ENCODE measurements at places on chromosomes 13 and 19.

GRCh38 chr19:51621178-51621577 is 9.0 kb downstream of the SIGLEC5 start:
- no peak for DNase-seq

- DNase-seq: no peak
Observed at GRCh38 chr13:87537951-87538350, 133.2 kb upstream of the SLITRK5 start.

- DNase-seq: no peak
Observed at GRCh38 chr19:28394725-28395124, 818.2 kb downstream of the UQCRFS1 start.

GRCh38 chr19:48168689-48169088 is 1.5 kb downstream of the LIG1 start:
- no peak for DNase-seq

GRCh38 chr19:38224014-38224862 is at the start of gene DPF1:
DPF1 (minus strand) TSS chr19:38224222; CDS start chr19:38224142, 80 bp downstream.
- DNase-seq: peak; percentile 86

DNA sequence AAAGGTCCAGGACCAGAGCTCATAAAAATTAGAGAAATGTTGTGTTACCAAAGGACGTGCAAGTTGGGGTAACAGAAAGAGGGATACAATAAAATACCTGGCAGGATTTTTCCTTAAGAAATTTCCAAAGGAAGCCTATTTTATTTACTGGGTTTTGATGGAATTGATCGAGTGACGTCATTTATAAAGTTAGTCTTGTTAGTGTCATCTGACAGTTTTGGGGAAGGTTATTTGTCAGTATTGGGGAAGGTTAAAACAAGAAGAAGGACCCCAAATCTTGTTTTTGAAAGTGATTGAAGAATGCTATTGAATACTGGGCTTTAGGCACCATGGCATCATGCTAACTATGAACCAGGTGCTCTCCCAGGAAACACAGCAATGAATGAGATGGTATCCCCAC is 287.9 kb downstream of the HS6ST3 start:
- DNase-seq: no peak

DNA sequence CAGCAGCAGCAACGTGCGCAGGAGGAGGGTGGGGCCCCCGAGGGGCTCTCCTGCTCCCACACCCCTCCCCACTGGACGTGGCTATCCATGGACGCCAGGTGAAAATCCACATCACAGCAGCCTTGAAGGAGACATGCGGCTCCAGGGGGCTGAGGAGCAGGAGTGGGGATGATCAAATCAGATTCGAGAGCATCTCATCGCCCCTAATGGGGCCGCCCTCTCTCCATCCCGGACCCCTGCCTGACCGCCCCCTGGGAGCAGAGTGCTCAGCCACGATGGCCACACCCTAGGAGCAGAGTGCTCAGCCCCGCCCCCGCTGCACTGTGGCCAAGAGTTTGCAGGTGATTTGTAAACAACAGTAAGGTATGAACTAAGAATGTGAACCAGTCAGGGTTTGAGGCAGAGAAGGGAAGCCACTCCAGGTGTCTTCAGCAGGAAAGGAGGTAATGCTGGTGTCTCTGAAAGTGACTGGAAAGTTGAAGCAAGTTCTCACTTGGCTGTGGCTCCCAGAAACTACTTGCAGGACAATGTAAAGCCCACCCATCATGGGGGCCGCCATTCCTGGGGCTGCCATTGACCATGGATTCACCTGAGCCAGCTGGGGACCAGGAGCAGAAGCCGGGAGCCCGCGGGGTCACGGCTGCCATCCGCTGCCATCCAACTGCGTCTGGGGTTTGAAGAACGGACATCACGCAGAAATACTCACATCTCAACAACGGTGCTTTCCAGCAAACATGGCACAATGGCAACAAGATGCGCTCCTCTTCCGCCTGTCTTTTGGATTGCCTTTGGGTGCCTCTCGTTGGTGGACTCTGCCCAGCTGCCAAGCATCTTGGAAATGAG is 71.8 kb downstream of the SPACA7 start:
- DNase-seq: no peak

DNA sequence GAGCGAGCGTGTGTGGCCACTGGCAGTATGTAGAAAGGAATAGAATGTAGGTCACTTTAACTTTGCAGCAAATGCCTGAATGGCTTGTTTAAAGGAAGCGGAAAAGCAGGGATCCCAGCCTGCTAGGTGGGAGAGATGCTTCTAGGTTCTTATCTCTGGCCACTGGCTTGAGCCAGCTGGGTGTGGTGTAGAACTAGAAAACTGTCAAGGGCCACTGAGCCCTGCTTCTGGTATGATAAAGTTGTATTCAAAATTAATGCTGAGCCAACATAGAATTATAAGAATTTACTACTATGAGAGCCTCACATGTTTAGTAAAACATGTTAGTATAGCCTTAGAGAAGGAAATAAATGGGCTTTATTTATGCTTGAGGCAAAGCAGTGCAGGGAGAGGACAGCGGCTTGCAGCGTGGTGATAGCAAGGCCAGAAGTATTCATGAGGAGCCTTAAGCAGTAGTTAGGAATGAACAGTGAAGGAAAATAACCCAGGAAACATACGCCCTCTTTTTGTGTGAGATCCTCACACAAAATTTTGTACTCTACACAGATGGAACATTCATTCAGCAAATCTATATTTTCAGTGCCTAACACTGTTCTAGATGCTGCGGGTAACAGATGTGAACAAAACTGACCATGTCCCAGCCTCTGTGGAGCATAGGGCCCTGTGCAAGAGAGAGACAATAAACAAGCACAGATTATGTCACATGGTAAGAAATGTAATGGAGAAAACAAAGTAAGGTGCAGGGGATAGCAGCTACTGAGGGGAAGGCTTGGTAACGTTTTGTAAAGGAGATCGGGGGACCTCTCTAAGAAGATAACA is 863.2 kb downstream of the DIAPH3 start:
- no peak for DNase-seq

DNA sequence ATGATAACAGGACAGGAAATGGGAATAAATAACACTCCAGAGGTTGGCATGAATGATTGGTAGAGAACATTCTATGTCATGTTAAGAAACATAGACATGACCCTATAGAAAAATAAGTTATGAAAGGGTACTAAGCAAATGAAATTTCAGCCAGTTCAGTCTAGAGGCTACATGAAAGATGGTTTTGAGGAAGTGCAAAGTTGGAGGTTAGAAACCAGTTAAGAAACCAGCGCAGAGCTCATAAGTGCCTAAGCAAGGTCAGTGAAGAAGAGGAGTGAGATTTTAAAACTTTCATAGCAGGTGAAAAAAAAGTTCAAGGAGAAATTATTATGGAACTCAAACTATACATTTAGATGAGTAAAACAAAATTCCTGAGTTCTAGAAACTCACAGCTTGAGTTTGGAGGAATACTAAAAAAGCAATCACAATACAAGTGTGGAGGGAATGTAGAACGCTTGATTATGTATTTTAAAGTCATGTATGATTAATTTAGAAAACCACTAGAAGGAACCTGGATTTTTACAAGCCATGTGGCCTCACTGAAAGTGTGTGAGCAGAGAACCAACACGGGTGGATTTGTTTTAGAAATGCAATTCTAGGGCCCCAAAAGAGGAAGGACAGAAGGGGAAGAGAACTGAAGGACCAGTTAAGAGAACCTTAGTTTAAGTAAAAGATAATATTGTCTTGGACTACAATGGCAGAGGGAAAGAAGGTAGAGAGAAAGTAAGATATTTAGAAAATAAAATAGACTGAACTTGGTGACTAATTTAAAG is 162.4 kb downstream of the PCDH20 start:
- DNase-seq: no peak

- DNase-seq: no peak
Observed at GRCh38 chr19:56124578-56124977, 3.5 kb upstream of the ZNF787 start.

- no peak for DNase-seq
Observed at GRCh38 chr13:50682002-50682401, 161.5 kb downstream of the DLEU7 start.

DNA sequence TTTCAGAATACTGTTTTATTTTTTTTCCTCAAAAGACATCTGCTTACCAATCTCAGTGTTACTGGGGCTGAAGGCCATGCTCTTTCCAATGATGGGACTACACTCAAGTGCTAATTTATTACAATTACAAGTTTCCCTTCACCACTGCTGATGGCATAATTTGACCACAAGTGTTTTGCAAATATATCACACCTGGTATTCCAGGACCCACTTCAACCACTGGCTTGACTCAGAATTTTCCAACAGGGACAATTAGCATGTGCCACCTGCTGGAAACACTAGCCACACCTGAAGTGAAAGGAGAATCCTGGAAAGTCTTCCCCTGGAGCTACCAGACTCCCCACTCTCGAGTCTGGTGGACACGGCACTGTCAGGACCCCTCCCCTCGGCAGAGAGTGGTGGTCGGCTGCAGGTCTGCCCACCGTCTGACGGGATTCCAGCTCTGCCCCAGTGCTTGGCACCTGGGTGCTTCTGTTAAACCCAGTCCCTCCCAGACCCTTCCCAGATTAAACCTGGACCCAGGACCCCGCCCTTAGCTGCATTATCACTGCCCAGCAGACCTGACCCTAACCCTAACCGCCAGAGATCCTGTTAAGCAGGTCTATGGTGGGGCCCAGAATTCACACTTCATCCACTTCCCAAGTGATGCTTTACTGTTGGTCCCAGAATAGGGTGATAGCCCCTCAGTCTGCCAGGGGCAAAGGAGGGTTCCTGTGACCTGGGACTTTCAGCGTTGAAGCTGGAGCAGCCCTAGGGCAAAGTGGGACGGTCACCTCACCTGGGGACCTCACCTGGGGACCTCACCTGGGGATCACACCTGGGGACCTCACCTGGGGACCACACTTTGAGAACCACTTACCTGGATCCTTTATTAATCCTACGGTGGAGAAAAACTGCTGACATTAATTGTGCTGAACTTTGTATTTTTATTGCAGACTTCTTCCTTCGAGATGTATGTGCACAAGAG is 17.6 kb upstream of the RASA3 start:
- DNase-seq: peak; percentile 35

- DNase-seq: no peak
Observed at GRCh38 chr13:101648766-101649487, 196.5 kb downstream of the ITGBL1 start.

DNA sequence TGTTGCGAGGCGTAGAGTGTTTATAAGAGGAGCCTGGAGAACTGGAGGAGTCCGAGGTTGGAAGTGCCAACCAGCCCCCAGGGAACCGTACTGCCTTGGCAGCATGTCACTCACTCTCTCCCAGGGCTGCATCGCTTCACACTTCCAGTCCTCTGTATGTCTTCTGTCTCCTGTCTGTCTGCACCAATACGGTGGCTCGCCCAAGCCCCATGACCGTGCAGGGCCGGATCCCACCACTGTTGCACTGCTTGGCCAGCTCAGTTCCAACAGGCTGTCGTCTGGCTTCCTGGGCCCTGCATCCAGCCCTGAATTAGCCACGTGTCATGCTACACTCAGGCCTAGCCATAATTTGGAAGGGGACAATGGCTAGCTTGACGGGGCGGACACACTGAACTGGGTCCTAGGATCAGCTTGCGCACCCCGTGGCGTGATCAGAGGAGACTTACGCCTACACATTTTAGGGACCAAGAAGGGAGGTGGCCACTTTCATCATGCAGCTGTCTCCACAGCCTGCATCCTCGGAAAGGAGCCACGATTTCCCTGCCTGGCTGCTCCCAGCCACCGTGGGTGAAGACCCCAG is 147.1 kb downstream of the URI1 start:
- DNase-seq: no peak

GRCh38 chr19:46759817-46760333 is 13.6 kb upstream of the STRN4 start:
- DNase-seq: no peak

DNA sequence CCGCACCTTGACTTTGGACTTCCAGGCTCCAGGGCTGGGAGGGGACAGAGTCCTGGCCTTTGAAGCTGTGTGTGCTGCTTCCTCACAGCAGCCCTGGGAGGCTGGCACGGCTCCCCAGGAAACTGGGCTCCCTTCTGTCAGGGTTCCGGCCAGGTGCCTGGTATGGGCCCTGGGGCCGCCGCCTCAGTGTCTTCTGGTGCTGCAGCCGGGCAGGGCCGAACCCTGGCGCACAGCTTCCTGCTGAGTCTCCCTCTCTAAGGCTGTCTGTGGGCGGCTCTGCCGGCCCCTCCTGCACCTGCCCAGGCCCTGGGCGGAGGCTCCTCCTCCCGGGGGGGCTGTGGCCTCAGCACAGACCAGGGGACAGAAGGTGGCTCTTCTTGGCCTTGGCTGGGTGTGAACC is 32.4 kb downstream of the GPX4 start:
- no peak for DNase-seq

DNA sequence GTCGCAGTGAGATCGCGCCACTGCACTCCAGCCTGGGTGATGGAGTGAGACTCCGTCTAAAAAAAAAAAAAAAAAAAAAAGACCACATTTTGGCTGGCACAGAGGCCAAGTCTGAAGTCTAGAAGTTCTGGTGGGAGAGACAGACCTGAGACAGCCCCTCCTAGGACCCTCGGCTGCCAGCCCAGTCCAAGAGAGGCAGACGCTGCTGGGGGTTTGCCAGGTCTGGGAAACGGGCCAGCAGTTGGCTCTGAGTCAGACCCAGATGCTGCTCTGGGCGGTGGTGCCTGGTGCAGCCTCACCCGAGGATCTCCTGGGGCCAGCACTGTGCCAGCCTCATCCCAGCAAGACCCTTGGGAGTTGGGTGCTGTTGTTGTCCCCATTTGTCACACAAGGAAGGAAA is 5.8 kb downstream of the FCHO1 start:
- DNase-seq: peak; percentile 65

GRCh38 chr13:41562083-41562482 is 104.7 kb downstream of the RGCC start:
- DNase-seq: no peak

DNA sequence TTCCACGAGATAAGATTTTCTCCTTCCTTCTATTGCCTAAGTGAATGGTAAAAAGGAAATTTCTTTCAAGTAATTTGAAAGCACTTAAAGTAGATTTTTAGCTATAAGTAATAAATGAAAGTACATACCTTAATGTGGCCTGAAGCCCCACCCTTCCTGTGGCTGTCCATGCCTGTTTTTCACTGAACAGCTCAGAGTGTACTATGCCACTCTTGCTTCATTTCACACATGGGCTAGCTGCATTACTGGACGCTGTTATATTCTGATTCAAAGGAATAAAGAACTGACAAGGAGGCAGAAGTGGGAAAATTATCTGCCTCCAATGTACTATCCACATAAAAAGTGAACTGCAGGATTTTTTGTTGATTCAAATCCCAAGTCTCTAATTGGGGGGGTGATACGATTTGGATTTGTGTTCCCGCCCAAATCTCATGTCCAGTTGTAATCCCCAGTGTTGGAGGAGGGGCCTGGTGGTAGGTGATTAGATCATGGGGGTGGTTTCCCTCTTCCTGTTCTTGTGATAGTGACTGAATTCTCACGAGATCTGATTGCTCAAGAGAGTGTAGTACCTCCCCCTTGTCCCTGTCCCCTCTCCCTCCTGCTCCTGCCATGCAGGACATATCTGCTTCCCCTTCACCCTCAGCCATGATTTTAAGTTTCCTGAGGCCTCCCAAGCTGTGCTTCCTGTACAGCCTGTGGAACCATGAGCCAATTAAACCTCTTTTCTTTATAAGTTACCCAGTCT is 154.7 kb upstream of the SGCG start:
- DNase-seq: no peak

GRCh38 chr13:35780613-35781012 is 304.1 kb upstream of the MAB21L1 start:
- no peak for DNase-seq

- DNase-seq: no peak
Observed at GRCh38 chr13:99932912-99933311, 38.7 kb downstream of the ZIC5 start.

All from NCI-H2081 (cell line).